CD4-positive, alpha-beta T cell (primary cell): ENCODE measurements at places on chromosomes 3 and 15. TPM values are rescaled to one million over a fixed set of nuclear protein-coding genes. Genes with fewer than 3 reads are reported as not detected.

- DNase-seq: no peak
- no peak overlapping the region for H3K4me3 ChIP-seq
- no peaks in the 10 kb centered on the region for H3K27me3 ChIP-seq
- H3K36me3 ChIP-seq: peaks cover 4% of the 10 kb centered on the region
- H3K4me1 ChIP-seq: peaks cover 19% of the 10 kb centered on the region
Observed at GRCh38 chr3:58175437-58176184, 35.2 kb downstream of the DNASE1L3 start.

GRCh38 chr3:196060834-196061233 lies 21.1 kb downstream of the TFRC start:
- no peak for DNase-seq
- peaks cover 94% of the 10 kb centered on the region for H3K36me3 ChIP-seq
- H3K27ac ChIP-seq: no peak overlapping the region
- H3K27me3 ChIP-seq: no peaks in the 10 kb centered on the region
- H3K4me3 ChIP-seq: no peak overlapping the region
- no peaks in the 10 kb centered on the region for H3K4me1 ChIP-seq

DNA sequence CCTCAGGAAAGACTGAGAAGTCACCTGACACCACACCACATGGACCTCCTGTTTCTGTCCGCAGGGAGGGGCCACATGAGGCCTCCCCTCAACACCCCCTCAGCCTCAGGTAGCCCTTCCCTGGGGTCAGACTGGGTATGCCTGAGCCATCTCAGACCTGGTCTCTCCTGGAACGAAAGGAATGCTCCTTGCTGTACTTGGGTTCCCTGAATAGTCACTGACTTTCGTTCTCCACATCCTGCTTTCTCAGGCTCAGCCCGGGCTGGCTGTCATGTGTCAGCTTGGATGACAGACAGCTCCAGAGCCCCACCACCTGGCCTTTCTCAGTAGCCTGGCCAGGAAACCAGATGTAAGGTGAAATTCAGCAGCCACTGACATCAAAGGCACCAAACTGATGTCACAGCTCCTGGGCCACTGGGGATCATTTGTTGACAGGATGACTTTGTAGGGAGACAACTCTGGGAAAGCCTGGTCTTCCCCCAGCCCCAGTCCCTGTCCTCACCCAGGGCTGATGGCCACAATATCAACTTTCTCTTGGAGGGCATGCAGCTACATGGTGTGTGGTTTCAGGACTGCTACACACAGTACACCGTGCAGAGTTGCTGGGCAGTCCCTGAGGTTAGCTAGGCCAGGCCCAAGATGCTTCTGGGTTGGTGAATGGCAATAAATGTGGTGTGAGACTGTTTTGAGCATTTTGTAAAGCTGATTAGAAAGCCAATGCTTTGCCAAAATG lies 141.4 kb upstream of the MRPS22 start:
- H3K27ac ChIP-seq: no peak overlapping the region
- H3K4me1 ChIP-seq: no peaks in the 10 kb centered on the region
- peaks cover 3% of the 10 kb centered on the region for H3K27me3 ChIP-seq
- DNase-seq: no peak
- H3K4me3 ChIP-seq: no peak overlapping the region

DNA sequence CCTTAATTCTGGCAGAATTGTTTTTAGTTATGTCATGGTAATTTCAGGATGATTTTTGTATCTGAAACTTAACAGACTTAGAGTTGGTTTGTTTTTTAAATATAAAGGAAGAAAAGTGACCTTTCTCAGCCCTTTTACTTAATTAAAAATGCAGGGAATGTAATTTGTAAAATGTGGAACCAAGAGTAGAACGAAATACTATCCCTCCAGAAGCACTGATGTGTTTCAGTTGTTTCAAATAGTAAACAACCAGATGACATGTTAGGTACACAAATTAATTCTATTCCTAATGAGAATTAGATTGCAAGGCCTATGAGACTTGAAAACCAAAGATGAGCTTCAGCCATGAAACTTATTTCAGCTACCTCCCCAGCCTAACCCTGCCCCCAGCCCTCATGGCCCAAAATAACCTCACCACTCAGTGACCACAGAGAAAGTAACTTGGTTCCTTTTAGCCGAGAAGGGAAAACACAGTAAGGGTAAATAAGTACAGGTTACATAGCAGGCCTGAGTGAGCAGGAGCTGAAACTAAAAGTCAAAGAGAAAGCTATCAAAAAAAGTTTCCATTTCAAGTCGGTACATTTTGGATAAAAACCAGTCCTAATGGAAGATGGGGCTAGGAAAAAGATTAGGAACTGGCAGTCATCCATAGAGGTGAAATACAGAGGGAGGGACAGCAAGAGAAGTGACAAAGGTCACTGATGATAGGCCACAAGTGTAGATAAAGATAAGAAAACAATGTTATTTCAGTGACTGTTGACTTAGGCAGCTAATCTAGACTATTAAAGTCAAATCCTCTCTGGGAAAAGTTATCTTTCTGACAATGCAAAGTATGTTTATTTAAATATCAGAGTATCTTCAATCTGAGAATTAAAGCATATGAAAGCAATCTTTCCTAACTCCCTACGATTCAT lies 23.2 kb downstream of the SENP8 start:
- H3K27ac ChIP-seq: no peak overlapping the region
- no peaks in the 10 kb centered on the region for H3K4me1 ChIP-seq
- no peaks in the 10 kb centered on the region for H3K36me3 ChIP-seq
- no peaks in the 10 kb centered on the region for H3K27me3 ChIP-seq
- no peak for DNase-seq

- H3K4me3 ChIP-seq: no peak overlapping the region
- no peaks in the 10 kb centered on the region for H3K27me3 ChIP-seq
- no peaks in the 10 kb centered on the region for H3K4me1 ChIP-seq
Observed at GRCh38 chr15:80068578-80068977, 9.1 kb downstream of the ZFAND6 start.

DNA sequence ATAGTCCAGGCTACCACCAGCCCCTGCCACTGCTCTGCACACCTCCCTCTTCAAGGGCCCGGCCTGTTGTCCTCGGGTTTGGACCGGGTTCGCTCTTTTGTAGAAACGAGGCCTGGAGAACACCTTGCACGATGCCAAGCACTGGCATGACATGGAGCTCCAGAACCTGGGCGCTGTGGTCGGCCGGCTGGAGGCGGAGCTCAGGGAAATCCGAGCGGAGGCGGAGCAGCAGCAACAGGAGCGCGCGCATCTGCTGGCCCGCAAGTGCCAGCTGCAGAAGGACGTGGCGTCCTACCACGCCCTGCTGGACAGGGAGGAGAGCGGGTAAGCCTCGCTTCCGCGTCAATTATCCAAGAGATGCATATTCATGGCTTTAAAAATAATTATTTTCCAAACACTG lies 72.4 kb downstream of the BFSP2 start:
- H3K27me3 ChIP-seq: no peaks in the 10 kb centered on the region
- no peak overlapping the region for H3K27ac ChIP-seq
- DNase-seq: no peak
- H3K4me3 ChIP-seq: no peak overlapping the region

GRCh38 chr15:48992096-48992495 lies 28.4 kb upstream of the SHC4 start:
- H3K27ac ChIP-seq: no peak overlapping the region
- no peaks in the 10 kb centered on the region for H3K27me3 ChIP-seq
- no peak for DNase-seq
- H3K4me3 ChIP-seq: no peak overlapping the region

- H3K27ac ChIP-seq: no peak overlapping the region
- H3K4me1 ChIP-seq: no peaks in the 10 kb centered on the region
- H3K4me3 ChIP-seq: no peak overlapping the region
- no peaks in the 10 kb centered on the region for H3K36me3 ChIP-seq
- no peaks in the 10 kb centered on the region for H3K27me3 ChIP-seq
Observed at GRCh38 chr3:25458420-25458814, 30.4 kb downstream of the RARB start.

GRCh38 chr3:13822042-13822441 lies 57.8 kb downstream of the WNT7A start:
- H3K27ac ChIP-seq: no peak overlapping the region
- H3K27me3 ChIP-seq: no peaks in the 10 kb centered on the region
- peaks cover 5% of the 10 kb centered on the region for H3K4me1 ChIP-seq
- peaks cover 19% of the 10 kb centered on the region for H3K36me3 ChIP-seq
- no peak overlapping the region for H3K4me3 ChIP-seq
- no peak for DNase-seq

DNA sequence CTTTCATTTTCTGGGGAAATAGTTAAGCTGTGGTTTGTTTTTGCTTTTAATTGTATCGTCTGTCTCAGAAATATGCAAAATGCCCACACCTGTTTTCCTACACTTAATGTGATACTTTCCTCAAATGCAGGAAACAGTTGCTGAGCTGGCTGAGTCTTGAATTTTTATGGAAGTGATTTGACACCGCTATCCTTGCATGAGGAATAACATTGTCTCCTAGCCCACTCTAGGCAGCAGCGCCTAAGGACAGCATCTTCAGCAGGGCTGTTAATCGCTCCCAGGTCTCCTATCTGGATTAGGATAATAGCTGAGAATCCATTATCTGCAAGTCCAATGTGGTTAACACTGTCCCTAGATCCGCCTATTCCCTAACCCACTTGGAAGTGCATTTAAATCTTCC lies 132.6 kb upstream of the NR2E3 start:
- H3K27ac ChIP-seq: no peak overlapping the region
- peaks cover 14% of the 10 kb centered on the region for H3K27me3 ChIP-seq
- no peaks in the 10 kb centered on the region for H3K4me1 ChIP-seq

DNA sequence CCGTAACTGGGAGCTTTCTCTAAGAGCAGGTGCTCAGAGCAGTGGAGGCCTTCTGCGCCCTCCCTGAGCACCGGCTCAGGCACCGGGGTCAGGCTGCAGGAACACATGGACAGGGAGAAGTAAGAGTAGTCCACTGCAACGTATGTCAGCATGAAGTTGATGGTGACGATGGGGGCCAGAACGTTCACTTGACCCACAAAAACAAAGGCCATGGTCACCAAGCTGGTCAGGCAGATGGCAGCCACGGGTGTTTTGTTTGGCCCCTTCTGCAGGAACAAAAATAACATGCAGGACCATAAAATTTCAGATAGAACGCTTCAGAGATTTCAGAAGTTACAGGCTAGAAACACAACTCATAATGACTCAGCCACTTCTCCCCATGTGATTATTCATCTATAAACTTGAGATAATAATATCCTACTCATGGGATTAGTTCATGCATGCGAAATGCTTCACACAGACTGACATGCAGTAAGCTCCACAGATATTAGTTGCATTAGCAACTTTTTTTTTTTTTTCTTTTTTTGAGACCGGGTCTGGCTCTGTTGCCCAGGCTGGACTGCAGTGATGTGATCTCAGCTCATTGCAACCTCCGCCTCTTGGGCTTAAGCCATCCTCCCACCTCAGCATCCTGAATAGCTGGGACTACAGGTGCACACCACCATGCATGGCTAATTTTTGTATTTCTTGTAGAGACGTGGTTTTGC lies 52.2 kb upstream of the HEG1 start:
- no peak overlapping the region for H3K27ac ChIP-seq
- no peaks in the 10 kb centered on the region for H3K36me3 ChIP-seq
- no peaks in the 10 kb centered on the region for H3K27me3 ChIP-seq

- no peak for DNase-seq
- no peak overlapping the region for H3K4me3 ChIP-seq
- H3K27ac ChIP-seq: no peak overlapping the region
- peaks cover 16% of the 10 kb centered on the region for H3K36me3 ChIP-seq
- H3K27me3 ChIP-seq: no peaks in the 10 kb centered on the region
Observed at GRCh38 chr3:171348121-171348520, 112.1 kb downstream of the TNIK start.

DNA sequence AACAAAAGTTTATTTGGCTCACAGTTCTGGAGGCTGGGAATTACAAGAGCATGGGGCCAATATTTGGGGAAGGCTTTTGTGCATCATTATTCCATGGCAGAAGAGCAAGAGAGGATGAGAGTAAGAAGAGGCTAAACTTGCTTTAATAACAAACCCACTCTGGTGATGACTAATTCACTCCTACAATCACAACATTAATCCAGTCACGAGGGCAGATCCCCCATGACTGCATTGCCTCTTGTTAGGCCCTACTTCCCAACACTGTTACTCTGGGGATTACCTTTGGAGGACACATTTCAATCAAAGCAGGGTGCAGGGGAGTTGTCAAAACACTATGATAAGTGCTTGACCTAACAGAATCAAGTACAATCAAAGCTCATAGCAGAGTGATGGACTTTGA lies 181.7 kb downstream of the BBX start:
- H3K27ac ChIP-seq: no peak overlapping the region
- H3K36me3 ChIP-seq: no peaks in the 10 kb centered on the region
- H3K4me3 ChIP-seq: no peak overlapping the region
- H3K27me3 ChIP-seq: no peaks in the 10 kb centered on the region

GRCh38 chr3:158728061-158728377 lies 4.2 kb downstream of the RARRES1 start:
- H3K27me3 ChIP-seq: peaks cover 4% of the 10 kb centered on the region
- peak overlapping the region; percentile 33 for H3K4me3 ChIP-seq
- H3K27ac ChIP-seq: no peak overlapping the region

DNA sequence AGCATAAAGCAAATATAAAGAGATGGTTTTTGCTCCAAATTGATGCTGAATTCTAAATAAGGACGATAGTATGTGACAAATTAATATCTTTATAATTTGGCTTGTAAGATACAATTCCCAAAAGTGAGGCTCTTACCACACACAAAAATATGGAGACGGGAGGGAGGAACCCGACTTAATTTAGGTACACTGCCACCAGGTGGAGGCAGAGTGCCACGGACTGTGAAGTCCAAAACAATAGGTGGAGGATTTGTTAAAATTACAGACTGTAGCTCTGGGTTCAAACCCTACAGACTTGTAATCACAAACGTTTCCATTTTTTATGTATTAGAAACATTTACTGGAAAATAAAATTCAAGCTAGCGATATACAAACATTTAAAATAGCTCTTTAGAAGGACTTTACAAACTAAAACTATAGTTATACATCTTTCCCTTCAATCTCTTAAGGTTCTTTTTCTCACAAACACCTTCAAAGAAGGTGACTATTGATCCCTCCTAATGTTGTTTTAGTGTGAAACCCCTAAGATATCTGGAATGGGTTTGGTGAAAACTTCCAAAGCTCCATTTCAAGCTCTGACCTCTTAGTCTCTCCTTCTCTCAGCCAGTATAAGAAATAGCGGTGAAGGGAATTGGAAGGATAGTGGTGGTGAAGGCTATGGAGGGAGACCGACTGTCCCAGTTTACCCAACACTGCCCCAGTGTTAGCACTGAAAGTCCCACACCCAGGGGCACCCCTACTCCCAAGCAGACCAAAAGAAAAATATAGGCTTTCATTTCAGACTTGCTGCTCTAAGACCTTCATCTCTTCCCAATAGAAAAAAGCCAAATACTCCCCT lies 89.7 kb downstream of the AQP9 start:
- H3K27me3 ChIP-seq: no peaks in the 10 kb centered on the region
- peak; percentile 73 for DNase-seq
- no peak overlapping the region for H3K27ac ChIP-seq
- no peaks in the 10 kb centered on the region for H3K36me3 ChIP-seq
- H3K4me3 ChIP-seq: no peak overlapping the region
- peaks cover 5% of the 10 kb centered on the region for H3K4me1 ChIP-seq

GRCh38 chr3:196524527-196524926 lies 9.4 kb upstream of the SMCO1 start:
- no peaks in the 10 kb centered on the region for H3K27me3 ChIP-seq
- peaks cover 9% of the 10 kb centered on the region for H3K4me1 ChIP-seq
- H3K27ac ChIP-seq: no peak overlapping the region

- no peak overlapping the region for H3K4me3 ChIP-seq
- H3K27me3 ChIP-seq: no peaks in the 10 kb centered on the region
- no peak for DNase-seq
- H3K4me1 ChIP-seq: no peaks in the 10 kb centered on the region
Observed at GRCh38 chr3:166556955-166557354, 719.7 kb upstream of the BCHE start.

The SLC28A1 gene
- total RNA-seq: not detected

The ABTB1 gene
- total RNA-seq: 116 TPM

The NME9 gene
- 0.80 TPM for total RNA-seq

The ARPP21 gene
- total RNA-seq: not detected

The PTPRG gene
- total RNA-seq: 0.03 TPM

The TICRR gene
- total RNA-seq: 0.06 TPM

The HDC gene
- not detected for total RNA-seq
